ENCODE measurements at places on chromosomes 12 and 14.

- DNase-seq: no peak
These were observed 187.8 kb upstream of the KRR1 start for GRCh38 chr12:75699251-75699650.

DNA sequence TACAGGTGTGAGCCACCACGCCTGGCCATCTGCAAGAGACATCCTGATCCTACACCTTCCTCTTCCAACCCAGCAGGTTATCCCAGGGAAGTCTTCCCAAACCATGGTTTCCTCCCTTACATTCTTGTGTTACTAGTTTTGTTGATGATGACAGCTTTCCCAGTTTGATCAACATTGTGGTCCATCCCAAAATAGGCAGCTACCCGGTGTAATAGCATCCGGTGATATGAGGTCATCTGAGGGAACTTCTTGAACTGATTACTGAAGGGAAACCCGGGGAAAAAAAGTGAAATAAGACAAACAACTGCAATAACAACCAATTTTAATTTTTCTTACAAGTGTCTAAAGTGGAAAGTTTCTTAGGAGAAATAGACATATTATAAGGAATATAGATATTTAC, 45.3 kb upstream of the STAC3 start:
- DNase-seq: no peak

GRCh38 chr14:93764211-93764659, 24.1 kb downstream of the PRIMA1 start:
- DNase-seq: peak; percentile 61

DNA sequence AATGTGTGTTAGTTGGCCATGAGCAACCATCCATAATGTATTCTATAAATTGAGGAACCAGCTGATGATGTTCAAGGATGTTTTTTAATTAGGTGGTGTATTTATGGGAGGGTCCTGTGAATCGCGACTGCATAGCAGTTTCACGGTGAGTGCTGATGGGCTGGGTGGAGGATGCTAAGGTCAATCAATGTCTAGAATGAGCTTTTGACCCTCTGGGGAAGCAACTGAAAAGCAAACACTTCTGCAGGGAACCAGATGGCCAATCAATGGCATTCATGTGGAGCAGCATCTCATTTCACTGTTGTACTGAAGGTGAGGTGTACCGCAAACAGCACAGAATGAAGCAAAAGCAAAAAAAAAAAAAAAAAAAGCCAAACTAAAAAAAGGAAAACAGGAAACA, 676.1 kb upstream of the TMEM132C start:
- no peak for DNase-seq

DNA sequence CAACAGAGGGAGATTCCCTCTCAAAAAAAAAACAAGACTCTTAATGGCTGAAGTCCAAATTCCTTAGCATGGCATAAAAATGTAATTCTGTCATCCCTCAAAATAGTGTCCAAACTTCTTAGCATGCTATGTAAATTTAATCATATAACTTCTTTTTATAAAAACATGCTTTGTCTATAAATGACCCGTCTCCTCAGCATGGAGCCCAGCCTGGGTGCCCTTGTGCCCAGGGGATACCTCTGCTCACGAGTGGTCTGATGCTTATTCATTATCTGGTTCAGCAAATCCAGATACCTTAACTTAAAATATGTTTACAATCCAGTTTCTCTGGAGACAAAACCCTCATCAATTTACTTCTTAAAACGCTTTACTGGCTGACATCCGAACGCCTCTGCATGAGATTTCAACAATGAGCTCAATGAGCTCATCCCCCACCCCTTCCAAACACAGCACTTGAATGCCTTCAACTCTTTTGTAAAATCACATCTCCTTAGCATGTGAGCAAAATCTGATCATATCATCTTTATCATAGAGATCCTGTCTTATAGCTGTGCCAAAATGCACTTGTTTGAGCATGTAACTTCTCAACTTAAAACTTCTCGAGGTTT, 15.7 kb downstream of the RTL1 start:
- no peak for DNase-seq

GRCh38 chr12:7542813-7543212, 39.2 kb upstream of the CD163 start:
- DNase-seq: peak; percentile 1

DNA sequence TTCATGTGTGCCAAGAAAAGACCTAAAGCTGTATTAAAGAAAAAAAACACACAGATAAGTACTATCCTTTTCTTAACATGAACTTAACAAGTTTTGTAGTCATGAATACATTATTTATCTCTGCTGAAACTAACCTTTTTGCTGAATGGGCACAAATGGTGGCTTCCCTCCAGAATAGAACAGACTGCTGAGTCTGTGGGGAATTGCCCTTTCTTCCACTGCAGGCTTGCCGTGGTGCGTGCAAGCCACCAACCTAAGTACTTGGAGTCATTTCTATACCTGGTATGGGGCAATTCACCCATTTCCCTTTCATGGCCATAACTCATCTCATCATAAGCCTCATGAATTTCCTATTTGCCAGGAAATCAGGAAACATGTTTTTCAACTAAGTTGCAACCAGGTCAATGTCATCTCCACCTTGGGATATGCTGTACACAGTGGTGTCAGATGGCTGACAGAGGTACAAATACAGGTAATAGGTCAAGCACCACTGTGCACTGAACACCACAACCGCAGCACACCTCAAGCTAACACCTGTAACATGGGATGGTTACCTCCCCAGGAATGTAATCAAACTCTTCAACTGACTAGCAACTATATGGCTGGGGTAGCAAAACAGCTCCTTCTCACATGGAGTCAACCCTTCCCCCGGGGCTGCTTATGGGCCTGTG, 49.9 kb downstream of the CATSPERB start:
- DNase-seq: no peak

All from EL (cell line).